ENCODE measurements at places on chromosomes 1 and 21.

DNA sequence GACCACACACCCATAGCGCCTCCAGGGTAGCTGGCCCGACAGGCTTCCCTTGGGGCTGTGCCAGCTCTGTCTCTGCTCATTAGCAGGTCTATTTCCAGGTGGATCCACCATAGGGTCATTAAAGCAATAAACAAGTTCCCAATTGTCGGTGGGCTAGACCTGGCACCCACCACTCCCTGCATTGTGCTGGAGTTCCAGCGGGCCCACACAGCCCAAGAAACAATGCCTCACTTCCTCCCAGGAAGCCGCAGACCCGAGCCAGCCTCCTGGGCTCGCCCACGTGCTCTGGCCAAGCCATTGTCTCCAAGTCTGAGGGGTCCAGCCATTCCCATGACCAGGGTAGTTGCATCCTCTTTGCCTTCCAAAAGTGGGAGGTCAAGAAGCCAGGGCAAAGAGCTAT, 27.5 kb upstream of the SOX13 start:
- DNase-seq, result no peak

DNA sequence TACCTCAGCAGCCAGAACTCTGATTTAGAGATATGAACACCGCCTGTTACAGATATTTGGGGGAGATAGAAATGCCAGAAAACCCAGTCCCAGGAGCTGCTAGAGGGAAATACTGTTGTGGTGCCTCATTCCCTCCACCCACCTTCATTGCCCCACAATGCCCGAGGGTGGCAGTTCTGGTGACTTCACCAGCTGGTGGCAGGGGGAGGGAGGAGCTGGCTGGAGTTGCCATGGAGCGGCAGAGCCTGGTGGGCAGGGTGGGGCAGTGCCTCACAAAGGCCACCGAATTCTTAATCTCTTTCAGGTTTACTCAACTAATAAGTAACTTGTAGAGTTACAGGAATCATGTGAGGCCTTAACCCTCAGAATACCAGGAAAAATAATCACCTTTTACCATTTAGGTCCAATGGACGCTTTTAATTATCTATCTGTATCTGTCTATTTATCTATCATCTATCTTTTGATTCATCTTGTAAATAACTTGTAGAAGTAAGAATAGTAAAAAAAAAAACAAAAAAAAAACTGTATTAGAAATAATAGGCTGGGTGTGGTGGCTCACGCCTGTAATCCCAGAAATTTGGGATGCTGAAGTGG, 11.7 kb upstream of the S100A11 start:
- no peak for DNase-seq

DNA sequence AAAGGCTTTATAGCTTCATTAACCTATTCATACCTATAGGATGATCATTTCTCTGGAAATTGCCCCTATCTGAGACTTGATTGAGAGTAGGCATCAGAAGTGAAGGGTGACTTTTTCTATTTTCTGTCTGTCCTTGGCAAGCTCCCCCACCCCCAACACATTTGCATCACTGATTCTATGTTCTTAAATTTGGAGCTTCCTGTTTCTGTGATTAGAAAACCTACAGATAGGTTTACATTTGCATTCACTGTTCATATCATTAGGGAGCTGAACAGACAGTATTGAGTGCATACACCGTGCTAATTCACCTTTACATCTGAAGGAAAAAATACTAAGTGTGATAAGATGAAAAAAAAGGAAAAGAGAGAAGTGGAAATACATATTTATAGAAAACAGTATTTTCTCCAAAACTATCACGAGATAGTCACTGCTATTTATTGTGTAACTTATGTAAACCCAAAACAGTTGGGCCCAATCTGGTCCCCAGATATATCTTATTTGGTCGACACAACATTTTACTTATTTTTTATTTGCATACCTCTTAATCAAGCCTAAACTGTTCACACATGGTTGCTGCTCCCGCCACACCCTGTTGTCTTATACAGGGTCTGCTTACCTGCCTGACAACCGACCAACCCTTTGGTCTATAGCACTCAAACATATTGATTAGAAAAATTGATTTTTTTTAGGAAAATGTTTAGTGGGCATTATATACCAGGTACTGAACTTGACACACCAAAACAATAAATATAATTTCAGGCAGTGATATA, 218.8 kb downstream of the NTNG1 start:
- no peak for DNase-seq

DNA sequence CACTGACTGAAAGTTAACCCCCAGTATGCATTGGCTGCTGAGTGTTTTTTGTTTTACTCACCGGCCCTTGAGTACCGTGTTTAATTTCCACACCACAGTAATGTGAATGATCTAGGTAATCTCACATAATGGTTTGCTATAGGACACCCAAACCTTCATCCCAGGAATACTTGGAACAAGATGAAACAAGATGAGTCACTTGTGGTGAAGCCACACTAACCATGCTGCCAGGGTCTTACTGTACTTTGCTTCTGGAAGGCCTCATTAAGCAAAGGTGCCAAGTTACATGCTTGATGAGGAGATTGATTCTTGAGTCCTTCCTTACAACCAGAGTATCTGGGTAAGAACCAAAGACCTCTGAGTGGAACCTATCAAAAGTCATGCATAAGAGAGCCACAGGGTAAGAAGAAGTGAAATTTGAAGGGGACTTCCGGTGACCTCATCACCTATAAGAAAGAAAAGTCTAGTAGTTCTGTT, 163.3 kb downstream of the NRIP1 start:
- DNase-seq, result peak; percentile 90

DNA sequence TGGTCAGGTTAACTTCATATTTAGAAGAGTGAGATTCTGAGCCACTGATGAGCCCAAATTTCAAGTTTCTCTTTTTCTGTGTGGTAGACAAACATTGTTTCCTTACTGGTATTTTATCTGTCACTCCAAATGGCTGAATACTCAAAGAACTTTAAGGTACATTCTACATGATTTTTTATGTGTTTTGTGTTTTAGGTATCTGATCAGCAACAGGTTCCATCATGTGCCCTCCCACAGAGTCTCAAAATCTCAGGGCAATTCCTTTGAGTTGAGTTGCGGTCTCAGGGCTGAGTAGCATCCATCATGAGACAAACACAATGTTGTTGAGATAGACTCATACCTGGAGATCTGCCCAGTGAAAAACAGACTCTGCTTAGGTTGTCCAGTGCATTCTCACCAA, 14.7 kb upstream of the CEP350 start:
- DNase-seq, result no peak

GRCh38 chr1:108521990-108522393, 37.9 kb upstream of the EEIG2 start:
- DNase-seq, result peak; percentile 30

DNA sequence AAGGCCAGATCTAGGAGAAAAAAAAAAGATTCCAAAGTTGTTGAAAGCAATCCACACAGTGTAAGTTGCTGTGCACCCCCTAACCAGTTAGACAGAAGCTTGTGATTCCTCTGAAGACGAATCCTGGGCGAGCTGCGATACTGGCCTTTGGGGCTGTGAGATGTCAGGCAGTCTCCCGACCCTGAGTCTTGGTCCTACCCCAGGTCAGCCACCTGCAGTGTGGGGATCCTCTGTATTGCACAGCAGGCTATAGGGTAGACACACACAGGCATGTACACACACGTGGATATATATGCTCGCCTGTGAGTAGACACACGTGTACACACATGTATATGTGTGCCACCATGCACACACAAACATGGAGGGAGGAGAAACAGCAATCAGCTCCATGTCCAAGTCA, 12.9 kb downstream of the ACTRT2 start:
- DNase-seq, result no peak

GRCh38 chr21:21179619-21180298, 181.6 kb downstream of the NCAM2 start:
- no peak for DNase-seq

GRCh38 chr1:166813508-166814223, 25.6 kb upstream of the POGK start:
- no peak for DNase-seq

DNA sequence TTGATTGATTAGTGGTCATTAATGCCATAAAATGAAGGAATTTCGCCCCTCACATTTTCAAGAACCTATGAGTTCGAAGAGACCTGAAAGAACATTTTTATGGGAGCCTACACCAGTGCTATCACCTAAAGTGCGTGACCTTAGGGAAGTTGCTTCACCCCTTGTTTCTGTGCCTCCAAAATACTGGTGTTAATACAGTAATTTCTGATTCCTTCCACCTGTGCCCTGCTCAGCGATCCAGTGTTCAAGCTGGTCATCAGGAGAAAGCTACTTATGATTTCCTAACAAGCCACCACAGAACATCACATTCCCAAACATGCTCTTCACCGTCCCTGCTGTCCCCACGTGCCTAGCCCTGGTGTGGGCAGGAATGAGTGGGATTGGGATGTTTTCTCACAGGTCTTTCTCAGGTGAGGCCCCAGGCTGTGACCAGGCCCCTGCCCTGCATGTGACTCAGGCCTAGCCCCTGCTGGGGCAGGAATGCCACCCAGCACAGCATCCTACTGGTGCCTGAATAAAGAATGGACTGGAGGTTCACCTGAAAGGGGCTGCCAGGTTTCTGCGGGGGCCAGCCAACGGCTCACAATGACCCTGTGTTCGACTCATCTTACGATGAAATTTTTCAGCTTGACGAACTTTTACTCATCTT, 60.3 kb downstream of the CD247 start:
- DNase-seq, result no peak

- peak; percentile 31 for DNase-seq
These were observed 30.3 kb downstream of the CD48 start for GRCh38 chr1:160681066-160681890.

DNA sequence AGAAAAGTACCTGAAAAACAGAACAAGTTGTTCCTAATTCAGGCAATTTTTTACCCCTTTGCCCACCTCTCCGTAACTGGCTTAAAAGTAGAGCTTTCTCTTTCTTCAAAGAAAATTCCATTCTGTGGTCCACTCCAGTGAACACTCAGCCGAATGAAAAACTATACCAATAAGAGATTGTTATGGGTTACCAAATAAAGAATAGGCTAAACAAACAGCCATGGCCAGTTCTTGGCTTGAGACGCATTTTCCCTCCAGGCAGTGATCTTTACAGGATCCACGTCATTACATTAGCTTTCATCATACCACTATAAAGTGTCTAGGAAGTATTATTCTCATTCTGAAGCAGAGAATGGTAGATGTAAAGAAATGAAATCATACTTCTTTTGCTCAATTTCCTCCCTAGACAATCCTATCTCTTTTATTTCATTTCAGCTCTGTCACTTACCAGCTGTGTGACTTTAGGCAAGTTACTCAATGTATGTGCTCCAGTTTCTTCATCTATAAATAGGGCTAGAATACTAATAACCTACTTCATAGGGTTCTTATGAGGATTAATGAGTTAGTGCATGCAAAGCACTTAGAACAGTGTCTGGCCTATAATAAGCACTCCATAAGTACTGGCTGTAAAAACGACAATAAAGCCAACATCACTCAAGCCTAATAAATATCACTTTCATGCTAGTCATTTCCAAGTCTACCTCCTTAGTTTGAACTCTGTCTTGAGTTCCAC, 26.5 kb upstream of the TRIM45 start:
- peak; percentile 59 for DNase-seq

DNA sequence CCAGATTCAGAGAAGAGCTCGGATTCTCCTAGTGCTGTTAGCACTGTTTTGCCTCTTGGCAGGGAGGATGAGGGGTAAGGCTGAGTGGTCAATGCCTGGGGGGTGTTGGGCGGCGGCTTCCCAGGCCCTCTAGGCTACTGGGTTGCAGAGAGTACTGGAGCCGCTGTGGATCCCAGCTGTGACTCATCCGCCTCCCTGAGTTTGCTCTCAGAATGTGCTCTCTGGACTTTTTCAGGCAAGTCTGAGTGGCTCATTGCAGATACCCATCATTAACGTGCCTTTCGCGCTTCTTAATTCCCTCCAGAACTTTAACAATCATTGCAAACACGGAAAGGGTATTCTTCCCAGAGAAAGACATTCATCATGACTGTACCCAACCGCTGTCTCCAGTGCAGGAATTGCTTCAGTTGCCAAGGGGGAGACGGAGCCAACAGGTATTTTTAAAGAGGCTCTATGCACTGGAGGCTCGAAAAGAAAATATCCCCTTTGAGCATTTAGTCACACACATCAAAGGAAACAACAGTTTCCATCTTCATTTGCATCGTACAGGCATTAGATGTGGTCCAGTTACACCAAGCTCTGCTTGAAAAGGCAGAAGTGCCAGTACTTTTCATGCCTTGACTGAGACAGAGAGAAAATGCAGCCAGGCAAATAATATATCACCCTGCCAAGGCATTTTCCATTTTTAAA, 14.4 kb upstream of the CAMTA1 start:
- DNase-seq, result peak; percentile 45

- no peak for DNase-seq
These were observed 1.9 kb upstream of the IRF2BP2 start for GRCh38 chr1:234611847-234612351.

GRCh38 chr1:244735876-244736561, 83.1 kb downstream of the DESI2 start:
- DNase-seq, result peak; percentile 48

- DNase-seq, result no peak
These were observed 117.6 kb downstream of the LEPR start for GRCh38 chr1:65538086-65538485.

DNA sequence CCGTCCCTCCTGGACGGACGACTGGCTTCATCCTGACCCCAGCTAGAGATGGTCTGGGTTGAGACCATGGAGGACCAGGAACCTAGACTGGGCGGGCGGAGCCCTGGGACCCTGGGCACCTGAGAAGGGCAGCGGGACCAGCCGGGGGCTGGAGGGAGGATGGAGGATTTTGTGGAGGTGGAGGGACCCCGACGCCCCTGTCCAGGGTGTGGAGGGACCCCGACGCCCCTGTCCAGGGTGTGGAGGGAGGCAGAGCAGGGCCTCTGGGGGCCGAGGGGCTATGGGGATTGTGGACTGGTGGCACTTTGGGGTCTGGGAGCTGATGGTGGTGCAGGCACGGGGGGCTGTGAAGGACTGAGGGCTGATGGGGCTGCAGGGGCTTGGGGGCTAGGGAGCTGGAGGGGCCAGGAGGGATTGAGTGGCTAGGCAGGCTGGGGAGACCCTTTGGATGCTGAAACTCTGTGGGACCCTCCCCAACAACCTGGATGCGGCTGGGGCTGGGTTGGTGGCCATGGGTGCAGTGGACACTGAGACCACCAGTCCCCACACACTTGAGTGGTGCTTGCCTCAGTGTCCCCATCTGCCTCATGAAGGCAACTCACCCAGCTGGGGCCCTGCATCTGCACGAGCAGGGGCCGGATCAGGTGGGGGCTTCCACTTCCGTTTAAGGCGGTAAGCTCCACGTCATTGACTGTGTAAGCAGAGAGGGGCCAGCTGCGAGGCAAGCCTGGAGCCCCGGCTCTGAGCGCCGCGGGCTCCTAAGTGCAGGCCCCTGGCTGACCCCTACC, 7.4 kb downstream of the GJC2 start:
- DNase-seq, result no peak

- no peak for DNase-seq
These were observed 45.4 kb upstream of the PCBP3 start for GRCh38 chr21:45598109-45598508.

- peak; percentile 68 for DNase-seq
These were observed 1.0 kb downstream of the PLPP3 start for GRCh38 chr1:56578138-56578962.

DNA sequence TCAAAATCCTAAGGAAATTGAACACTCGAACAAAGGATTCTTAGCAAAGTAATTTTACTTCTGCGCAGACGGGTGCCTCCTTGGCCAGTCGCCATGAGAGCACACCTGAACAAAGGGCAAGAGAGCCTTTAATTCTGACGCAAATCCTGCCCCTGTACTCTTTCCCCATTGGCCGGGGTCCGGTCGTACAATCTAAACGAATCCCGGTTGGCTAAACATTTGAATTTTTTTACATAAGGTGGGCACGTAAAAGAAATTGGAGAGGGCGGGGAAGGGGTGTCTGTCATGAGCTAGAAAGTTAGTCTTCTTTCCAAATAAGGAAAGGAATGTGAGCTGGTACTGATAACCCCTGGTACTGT, 8.2 kb upstream of the IL22RA1 start:
- DNase-seq, result no peak

GRCh38 chr21:8993284-8993942, 1528.0 kb upstream of the TPTE start:
- no peak for DNase-seq
